ENCODE measurements at places on chromosomes 12 and 14.

GRCh38 chr12:94507455-94507854 is 47.8 kb upstream of the CEP83 start:
- DNase-seq: no peak

DNA sequence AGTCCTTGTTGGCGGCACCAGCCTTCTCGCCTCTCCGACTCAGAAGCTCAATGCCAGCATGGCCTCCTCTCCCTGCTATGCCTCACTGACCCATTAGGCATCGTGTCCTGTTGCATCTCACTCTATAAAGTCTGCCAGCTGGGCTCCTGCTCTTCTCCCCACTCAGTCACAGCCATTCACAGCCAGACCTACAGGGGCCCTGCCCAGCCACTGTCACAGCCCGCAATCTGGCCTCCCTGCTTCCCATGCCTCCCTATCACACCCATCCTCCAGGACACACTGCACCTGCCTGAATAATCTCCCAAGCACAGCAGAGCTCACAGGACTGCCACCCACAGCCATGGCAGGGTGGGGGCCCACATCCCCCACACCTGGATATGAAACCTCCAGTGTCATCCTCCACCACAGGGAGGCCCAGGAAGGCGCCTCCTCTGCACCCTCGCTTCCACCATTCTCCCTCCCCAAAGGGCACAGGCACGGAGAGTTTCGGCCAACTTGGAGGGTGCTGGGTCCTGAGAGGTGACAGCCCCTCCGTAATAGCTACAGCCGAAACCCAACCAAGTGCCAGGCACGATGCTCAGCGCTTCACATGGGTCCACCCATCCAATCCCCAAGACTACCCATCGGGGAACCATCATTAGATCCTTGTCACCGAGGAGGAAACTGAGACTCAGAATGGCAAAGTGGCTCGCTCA is 370.3 kb downstream of the BCL11B start:
- no peak for DNase-seq

DNA sequence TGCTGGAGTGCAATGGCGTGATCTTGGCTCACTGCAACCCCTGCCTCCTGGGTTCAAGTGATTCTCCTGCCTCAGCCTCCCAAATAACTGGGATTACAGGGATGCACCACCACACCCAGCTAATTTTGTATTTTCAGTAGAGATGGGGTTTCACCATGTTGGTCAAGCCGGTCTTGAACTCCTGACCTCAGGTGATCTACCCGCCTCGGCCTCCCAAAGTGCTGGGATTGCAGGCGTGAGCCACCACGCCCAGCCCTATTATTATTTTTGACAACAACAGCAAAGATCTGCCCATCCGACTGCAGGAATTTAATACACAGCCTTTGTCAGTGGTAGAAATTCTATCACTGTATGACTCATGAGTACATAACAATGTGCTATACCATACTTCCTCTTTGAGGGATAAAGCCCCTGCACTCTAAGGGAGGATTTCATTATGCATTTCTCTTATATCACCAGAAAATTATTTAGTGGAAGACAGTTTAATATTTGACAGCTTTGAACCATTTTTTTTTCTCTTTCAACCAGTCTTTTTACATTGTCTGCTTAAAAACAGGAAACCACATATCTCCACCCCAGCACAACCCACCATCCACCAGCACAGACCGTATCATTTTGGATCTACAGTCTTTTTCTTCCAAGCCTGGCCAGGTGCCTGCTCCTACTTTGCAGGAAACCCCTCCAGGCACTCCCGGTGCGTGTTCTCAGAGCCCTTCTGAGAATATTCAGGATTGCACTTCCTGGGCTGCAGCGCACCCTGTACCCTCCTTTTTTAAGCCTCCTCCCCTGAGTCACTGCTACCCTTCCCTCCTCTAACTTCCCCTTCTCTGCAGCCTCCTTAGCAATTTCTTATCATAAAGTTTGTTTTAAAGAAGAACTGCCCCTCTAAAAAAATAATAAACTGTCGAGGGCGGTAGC is 594 bp downstream of the ARHGDIB start:
- no peak for DNase-seq

DNA sequence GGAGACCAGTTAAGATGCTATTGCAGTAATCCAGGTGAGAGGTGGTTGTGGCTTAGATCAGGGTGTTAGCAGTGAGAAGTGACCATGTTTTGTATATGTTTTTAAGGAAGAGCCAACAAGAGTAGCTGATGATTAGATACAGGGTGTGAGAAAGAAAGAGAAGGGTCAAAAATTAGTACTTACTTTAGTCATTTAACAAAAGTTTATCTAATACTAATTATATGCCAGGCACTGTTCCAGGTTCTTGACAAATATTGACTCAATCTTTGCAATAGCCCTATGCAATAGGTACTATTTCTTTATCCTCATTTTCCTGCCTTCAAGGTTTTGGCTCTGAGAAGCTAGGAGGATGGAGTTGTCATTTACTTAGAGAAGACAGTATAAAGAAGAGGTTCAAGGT is 70.2 kb downstream of the SSPN start:
- no peak for DNase-seq

DNA sequence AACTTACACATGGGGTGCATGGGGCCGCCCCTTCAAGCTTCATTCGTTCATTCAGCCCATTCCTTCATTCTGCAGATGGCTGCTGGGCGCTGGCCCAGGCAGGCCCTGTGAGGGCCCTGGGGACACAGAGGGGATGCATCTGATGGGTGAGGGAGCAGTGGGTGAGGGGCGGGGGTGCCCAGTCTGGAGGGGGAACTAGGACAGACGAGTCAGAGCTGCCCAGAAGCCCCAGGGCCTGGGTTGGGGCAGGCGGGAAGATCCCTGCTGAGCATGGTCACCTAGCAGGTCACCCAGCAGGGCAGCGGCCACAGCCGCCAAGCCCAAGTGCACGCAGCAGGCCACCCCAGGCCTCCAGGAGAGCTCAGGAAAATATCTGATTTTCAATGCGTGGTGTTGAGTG is 14.1 kb downstream of the TRMT61A start:
- no peak for DNase-seq

- DNase-seq: no peak
Observed at GRCh38 chr14:64400829-64401459, 12.8 kb downstream of the MTHFD1 start.

DNA sequence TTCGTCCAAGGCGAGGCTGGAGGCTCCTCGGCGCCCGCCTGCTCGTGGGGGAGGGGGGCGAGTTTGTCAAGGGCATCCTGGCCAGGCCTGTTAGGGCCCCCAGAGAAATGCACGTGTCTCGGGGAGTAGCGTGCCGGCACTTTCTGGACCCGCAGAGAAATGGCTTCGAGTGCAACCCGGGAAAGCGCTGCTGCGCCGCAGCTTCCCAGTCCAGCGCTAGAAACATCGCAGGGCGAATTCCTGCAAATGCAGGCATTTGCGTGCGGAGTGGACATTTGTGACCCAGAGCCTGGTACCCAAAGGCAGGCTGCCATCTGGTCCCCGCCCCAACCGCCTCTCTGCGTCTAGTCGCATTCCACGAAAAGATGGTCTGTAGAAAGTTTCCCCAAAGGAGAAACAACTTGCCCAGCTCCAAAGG is 756 bp downstream of the LGR5 start:
- DNase-seq: peak; percentile 63

GRCh38 chr14:39681782-39682399 is 249.7 kb upstream of the FBXO33 start:
- no peak for DNase-seq

DNA sequence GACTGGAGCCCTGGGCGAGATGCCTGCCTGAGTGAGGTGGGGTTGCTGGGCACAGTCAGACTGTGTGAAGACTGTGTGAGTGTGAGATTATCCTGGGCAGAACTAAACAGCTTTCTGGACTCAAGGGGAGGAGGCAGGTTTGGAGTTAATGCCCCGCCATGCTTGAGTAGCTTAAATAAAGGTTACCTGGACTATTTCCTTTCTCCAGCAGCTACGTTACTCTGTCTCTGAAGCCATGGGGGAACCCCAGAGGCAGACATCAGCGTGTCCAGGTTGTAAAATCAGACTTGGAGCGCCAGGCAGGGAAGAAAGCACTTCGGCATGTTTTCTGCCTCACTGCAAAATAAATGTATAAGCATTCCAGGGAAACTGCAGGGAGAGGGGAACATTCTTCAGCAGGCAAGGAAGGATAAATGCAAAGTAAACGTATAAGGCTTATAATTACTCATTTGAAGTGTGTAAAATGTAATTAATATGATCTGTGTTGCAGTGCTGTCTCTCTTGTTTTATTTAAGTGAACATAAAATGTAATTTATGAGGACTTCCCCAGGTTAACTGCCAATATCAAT is 129.7 kb downstream of the CHST11 start:
- DNase-seq: no peak

DNA sequence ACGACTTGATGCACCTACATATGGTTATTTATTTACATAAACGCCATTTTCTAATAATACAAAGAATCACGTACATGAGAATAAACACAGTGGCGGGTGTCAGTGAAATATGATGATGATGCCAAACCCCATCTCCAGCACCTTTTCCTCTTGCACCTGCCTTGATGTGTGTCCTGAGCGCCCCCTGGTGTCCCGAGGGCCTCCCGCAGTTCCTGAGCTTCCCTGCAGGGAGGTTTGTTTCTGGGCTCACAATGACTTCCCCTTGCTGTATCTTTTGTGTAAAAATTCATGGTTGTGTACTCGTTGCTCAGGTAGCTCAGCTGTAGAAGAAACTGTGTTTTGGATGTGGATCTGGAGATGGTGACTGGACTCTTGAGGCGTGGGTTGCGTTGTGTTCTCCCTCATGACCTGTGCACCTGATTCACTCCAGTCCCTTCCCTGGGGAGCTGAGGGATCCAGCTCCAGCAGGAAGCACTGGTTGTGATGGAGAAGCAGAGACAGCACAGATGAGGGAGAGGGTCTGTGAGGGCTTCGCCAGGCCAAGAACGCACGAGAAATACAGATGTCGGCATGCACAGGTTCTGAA is 1037.8 kb downstream of the TMEM121 start:
- no peak for DNase-seq

DNA sequence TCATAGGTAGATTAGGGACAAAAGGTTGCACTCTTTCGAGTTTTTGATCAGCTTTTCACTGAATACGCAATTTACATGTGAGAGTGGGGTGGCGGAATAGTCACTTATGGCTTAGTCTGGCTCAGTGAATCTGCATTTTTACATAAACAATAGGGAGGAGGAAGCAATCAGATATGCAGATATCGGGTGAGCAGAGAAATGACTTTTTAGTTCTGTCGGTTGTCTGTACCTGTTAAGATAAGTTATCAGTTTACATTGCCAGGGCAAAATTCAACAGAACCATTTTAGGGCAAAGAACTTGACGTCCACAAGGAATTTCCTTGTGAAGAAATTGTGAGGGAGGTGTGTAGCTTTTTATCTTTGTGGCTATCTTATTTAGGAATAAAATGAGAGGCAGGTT is 15.4 kb upstream of the EGLN3 start:
- DNase-seq: no peak

- DNase-seq: no peak
Observed at GRCh38 chr12:130145731-130146130, 16.5 kb upstream of the FZD10 start.

DNA sequence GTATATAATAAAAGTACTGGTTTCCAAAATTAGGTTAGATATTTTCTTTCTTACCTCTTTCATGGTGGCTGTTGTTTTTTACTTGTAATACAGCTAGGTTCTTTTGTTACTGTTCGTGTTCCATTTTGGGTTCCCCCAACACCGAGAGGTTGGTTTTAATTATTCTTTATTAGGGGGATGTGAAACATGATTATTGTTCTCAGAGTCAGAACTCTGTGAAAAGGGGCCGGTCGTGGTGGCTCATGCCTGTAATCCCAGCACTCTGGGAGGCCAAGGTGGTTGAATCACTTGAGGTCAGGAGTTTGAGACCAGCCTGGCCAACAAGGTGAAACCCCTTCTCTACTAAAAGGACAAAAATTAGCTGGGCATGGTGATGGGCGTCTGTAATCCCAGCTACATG is 108.1 kb downstream of the BICD1 start:
- no peak for DNase-seq

DNA sequence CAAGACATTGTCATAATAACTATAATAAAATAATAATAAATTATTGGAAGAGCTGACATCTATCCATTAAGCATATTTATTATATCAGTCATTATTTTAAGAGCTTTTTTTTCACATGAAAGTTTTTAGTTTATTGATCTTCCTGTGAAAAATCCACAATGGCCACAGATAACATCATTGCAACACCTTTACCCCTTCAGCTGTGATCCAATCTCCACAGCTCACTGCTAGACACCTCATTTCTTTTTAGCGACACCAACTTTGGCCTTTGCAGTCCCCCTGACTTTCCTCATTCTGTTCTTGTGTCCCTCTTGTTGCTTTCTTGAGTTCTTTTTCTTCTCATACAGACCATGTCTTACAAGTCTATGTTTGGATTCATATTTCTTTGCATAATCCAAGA is 67.4 kb downstream of the STON2 start:
- no peak for DNase-seq

DNA sequence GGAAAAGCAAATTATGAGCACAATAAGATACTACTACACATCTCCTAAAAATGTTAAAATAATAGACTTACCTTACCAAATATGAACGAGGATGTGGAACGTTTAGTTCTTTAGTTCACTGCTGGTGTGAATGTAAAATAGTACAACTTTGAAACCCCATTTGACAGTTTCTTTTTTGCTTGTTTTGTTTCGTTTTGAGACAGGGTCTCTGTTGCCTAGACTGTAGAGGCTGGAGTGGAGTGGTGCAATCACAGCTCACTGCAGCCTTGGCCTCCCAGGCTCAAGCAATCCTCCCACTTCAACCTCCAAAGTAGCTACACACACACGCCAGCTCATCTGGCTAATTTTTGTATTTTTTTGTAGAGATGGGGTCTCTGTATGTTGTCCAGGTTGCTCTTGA is 136.4 kb upstream of the FAR2 start:
- no peak for DNase-seq

DNA sequence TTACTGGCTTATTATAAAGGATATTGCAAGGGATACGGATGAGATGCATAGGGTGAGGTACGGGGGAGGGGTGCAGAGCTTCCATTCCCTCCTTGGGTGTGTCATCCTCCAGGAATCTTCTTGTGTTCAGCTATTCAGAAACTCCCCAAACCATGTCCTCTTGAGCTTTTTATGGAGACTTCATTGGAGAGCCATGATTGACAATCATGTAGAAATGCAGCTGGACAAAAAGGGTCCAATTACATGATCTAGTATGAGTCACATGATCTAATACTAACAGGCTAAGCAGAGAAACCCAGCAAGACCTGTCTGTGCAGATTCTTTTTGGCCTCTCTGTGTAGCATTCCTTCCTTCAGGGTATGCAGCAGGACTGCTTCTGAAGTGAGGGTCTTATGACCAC is 23.9 kb upstream of the FLVCR2 start:
- DNase-seq: no peak

DNA sequence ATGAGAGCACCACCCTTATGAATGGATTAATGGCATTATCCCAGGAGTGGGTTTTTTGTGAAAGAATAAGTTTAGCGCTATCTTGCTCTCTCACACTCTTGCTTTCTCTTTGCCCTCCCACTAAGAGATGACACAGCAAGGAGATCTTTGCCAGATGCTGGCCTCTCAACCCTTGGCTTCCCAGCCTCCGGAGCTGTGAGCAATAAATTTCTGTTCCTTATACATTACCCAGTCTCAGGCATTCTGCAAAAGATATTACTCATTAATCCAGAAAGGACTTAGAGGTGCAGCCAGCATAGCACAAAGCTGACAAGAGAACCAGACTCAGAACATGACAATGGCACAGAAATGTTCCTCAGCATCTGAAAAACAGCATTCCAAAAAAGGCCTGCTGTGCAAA is 190.6 kb downstream of the ITPR2 start:
- DNase-seq: no peak

Measured in dorsolateral prefrontal cortex (tissue), 122 donors.